ENCODE measurements at places on chromosomes 7 and 10. TPM values are rescaled to one million over a fixed set of nuclear protein-coding genes. Genes with fewer than 3 reads are reported as not detected.

Gene OR2A5
- not detected for total RNA-seq

- no peak for DNase-seq
Measured at GRCh38 chr10:36493516-36493880, 631.9 kb upstream of the ANKRD30A start.

Gene KIAA1549
- total RNA-seq: 1.7 TPM

DNA sequence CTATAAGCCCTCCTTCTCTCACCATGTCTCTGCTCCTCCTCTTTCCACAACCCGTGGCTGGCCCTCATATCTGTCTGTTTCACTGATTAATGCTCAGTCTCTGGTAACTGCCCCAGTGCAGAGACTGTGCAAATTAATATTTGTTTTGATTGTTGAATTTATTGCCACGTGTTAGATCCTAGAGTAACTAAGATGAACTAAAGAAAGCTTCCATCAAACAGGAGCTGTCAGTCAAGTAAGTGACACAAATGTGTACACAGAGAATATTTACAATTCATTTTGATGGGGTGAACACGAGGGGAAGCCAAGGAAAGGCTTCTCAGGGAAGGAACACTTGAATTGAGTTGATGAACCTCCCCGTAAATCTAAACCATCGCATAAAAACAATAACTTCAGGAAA is 182.5 kb downstream of the BAMBI start:
- DNase-seq: no peak

Gene PTPN12
- 145 TPM for total RNA-seq

All from tibial nerve (tissue), 4 donors.